ENCODE measurements at places on chromosomes 7 and 10. TPM values are rescaled to one million over a fixed set of nuclear protein-coding genes. Genes with fewer than 3 reads are reported as not detected.

The NCF1 gene
- total RNA-seq: not detected

The SLC16A9 gene
- total RNA-seq: 1.5 TPM

The RBP3 gene
- not detected for total RNA-seq

The ANK3 gene
- total RNA-seq: 2.5 TPM

The EN2 gene
- total RNA-seq: 0.81 TPM

The PPP1R9A gene
- 21.8 TPM for total RNA-seq

The SLIT1 gene
- 0.04 TPM for total RNA-seq

The COL17A1 gene
- total RNA-seq: not detected

The NRG3 gene
- total RNA-seq: not detected

The HKDC1 gene
- 0.08 TPM for total RNA-seq

The SEPTIN14 gene
- not detected for total RNA-seq

The CHST12 gene
- 7.8 TPM for total RNA-seq

The AGAP4 gene
- 5.8 TPM for total RNA-seq

The CDHR1 gene
- total RNA-seq: not detected

The ZNF485 gene
- 2.2 TPM for total RNA-seq

The EIF4H gene
- total RNA-seq: 475 TPM

The KAZALD1 gene
- total RNA-seq: 58.1 TPM

The GJD4 gene
- total RNA-seq: 1.2 TPM

The CACNB2 gene
- not detected for total RNA-seq

The HMX3 gene
- 0.12 TPM for total RNA-seq

The SPDYE1 gene
- total RNA-seq: not detected

The GARIN1A gene
- 0.16 TPM for total RNA-seq

The GNGT1 gene
- 0.65 TPM for total RNA-seq

The PRKG1 gene
- total RNA-seq: 3.0 TPM

The GPC2 gene
- 17.2 TPM for total RNA-seq

The SH2D4B gene
- not detected for total RNA-seq

The DKK1 gene
- 0.56 TPM for total RNA-seq

The OPN4 gene
- not detected for total RNA-seq

The PLXNA4 gene
- total RNA-seq: 11.2 TPM

The NANOS1 gene
- total RNA-seq: 54.2 TPM

The AZGP1 gene
- total RNA-seq: not detected

The LDB3 gene
- 0.53 TPM for total RNA-seq

The SPDYE16 gene
- not detected for total RNA-seq

The CALHM1 gene
- 0.13 TPM for total RNA-seq

The CFAP69 gene
- 1.8 TPM for total RNA-seq

The TMEM270 gene
- not detected for total RNA-seq

The CXCL12 gene
- not detected for total RNA-seq

The ANKMY2 gene
- total RNA-seq: 34.1 TPM

The MSMB gene
- not detected for total RNA-seq

The OPN1SW gene
- not detected for total RNA-seq

The SEMA3E gene
- 0.48 TPM for total RNA-seq

The PPRC1 gene
- 61.0 TPM for total RNA-seq

The HOXA5 gene
- 10.4 TPM for total RNA-seq

The DHTKD1 gene
- total RNA-seq: 24.4 TPM

The ASAH2 gene
- 1.7 TPM for total RNA-seq

The AKR1C2 gene
- total RNA-seq: 3.0 TPM

The STEAP1 gene
- 0.55 TPM for total RNA-seq

The SFRP5 gene
- not detected for total RNA-seq

The FAM171A1 gene
- total RNA-seq: 22.3 TPM

The SMKR1 gene
- not detected for total RNA-seq

The MCM10 gene
- total RNA-seq: 53.1 TPM

The BMPER gene
- total RNA-seq: 0.47 TPM

The ATP6V0A4 gene
- total RNA-seq: 2.4 TPM

The OR2A2 gene
- not detected for total RNA-seq

The GPR15LG gene
- total RNA-seq: not detected

The SPAM1 gene
- not detected for total RNA-seq

The NDUFB2 gene
- 204 TPM for total RNA-seq

The NXPH1 gene
- total RNA-seq: not detected

Measured in SJCRH30 (cell line).